H4 (cell line): ENCODE measurements at places on chromosomes 2 and 18.

GRCh38 chr2:151021747-151022452, 239.8 kb downstream of the RBM43 start:
- DNase-seq, result no peak

GRCh38 chr2:14540015-14540414, 92.5 kb upstream of the LRATD1 start:
- peak; percentile 4 for DNase-seq

DNA sequence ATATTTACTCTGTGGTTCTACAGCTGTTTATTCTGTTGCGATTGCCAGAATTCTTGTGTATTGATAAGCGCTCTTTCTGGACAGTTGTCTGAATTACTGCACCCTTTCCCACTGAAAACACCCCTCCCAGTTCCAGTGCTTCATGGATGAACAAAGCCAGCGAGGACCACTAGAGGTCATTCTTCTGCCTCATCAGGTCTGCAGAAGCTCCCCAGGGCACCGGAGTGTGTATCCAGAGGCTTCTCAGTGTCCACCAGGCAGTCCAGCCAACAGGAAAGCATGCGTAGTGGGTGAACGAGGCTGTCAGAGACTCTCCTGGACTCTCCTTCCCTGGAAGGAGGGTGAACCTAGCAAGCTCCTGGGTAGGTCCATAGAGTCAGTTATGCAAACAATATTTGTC, 40.6 kb upstream of the INHBB start:
- DNase-seq, result no peak

GRCh38 chr2:81853341-81853740, 1548.8 kb upstream of the LRRTM1 start:
- no peak for DNase-seq
